ENCODE measurements at places on chromosomes 3 and 15.

DNA sequence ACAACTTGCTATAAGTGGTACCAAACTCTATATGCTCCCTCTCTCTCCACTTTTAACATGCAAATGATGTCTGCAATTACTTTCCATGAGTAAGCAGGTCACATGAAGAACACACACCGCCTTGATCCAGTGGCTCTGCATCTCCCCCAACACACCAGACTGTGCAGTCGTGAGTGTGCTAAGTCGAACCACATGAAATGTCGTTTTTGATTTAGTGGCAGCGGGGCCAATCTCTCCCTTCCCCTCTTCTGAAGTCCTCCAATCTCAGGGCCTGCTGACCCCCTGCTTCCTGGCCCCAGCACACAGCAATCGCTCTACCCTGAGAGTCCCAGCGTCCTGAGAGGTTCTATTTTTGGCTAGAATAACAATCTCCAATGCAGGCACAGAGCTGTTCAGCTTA lies 312.5 kb downstream of the SHQ1 start:
- peak; percentile 18 for DNase-seq

DNA sequence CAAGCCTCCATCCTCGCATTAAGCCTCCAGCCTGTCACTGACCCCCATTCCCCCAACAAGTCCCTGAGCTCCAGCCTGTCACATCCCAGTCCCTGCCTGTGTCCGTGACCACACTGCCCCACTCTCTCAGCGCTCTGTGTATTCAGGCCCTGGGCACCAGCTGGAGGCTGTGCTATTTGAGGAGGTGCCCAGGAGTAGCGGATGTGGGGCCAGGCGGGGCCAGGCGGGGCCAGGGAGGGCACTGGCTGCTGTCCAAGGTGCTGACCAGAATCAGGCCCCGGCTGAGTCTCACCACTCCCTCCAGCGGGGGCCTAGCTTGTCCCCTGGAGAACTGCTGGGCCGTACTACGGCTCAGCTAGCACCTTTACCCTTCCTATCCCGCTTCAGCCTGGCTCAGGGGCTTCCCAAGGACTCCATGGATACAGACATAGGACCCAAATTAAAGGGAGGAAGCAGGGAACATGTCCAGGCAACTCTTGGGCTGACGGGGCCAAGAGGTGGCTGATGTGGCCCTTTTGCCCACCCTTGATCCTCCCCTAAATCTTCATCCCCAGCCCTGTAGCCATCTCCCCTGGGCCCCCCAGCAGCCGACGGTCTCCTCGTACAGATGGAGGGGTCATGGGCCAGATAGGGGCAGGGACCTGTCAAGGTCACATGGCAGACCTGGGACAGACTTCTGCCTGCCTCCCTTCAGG lies 1.1 kb downstream of the HHATL start:
- peak; percentile 44 for DNase-seq

GRCh38 chr3:12515631-12516030 lies 29.7 kb downstream of the MKRN2OS start:
- DNase-seq, result no peak

GRCh38 chr3:33035596-33035995 lies 61.4 kb downstream of the GLB1 start:
- DNase-seq, result no peak

GRCh38 chr15:38541026-38541425 lies 23.6 kb downstream of the RASGRP1 start:
- DNase-seq, result no peak

- peak; percentile 50 for DNase-seq
These were observed 13.3 kb upstream of the SH3BP5 start for GRCh38 chr3:15345608-15346137.

DNA sequence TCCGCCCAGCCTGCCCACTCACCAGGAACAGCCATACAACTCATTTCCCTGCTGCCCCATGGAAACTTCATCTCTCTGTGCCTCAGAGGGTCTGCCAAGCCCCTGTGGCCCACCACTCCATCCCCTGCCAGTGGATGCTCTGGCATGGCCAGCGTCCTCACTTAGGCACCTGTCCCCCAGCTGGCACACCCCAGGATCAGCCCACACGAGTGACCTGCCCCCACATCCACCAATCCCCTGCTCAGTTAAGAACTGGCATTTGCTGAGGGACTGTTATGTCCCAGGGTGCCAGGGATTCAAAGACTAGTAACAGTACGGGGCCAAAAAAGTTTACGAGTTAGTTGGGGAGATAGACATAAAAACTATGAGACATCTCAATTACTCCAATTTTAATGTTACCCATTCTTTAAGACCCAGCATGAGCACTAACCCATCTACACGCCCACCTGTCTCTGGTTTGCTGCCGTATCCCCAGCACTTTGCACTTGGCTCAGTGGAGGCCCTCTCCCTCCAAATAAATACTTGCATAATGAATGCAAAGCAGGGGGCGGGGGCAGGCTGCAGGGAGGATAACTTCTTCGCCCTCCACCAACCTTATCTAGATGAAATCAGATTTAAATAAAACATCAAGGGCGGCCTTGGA lies 11.6 kb upstream of the BAHD1 start:
- no peak for DNase-seq

GRCh38 chr15:84108728-84109127 lies 126.8 kb upstream of the GOLGA6L4 start:
- DNase-seq, result no peak

Data from inflammatory macrophage (primary cell).